ENCODE measurements at places on chromosomes 11 and 22. TPM values are rescaled to one million over a fixed set of nuclear protein-coding genes. Genes with fewer than 3 reads are reported as not detected.

Gene CST6
- polyA plus RNA-seq, result not detected

Gene SPON1
- 0.27 TPM for polyA plus RNA-seq

Gene YAP1
- 0.03 TPM for polyA plus RNA-seq

Gene LMO2
- 0.23 TPM for polyA plus RNA-seq

Gene MCAM
- 7.9 TPM for polyA plus RNA-seq

Gene SERGEF
- 22.0 TPM for polyA plus RNA-seq

Gene STK33
- polyA plus RNA-seq, result 23.3 TPM

Gene RBM7
- 23.2 TPM for polyA plus RNA-seq

Gene CD248
- 0.20 TPM for polyA plus RNA-seq

Gene PRG3
- not detected for polyA plus RNA-seq

Gene FAT3
- not detected for polyA plus RNA-seq

Gene SCGB1C1
- not detected for polyA plus RNA-seq

Gene OR4D5
- not detected for polyA plus RNA-seq

Gene FOXRED2
- polyA plus RNA-seq, result 19.6 TPM

Gene OR6A2
- polyA plus RNA-seq, result not detected

Gene CCDC85B
- polyA plus RNA-seq, result 80.0 TPM

Gene SOX10
- 0.05 TPM for polyA plus RNA-seq

Gene MPST
- polyA plus RNA-seq, result 60.8 TPM

Gene PYGM
- polyA plus RNA-seq, result 0.04 TPM

Gene THOC5
- 31.4 TPM for polyA plus RNA-seq

Gene MUC6
- polyA plus RNA-seq, result not detected

Gene MRGPRF
- not detected for polyA plus RNA-seq

Gene PIK3IP1
- 2.7 TPM for polyA plus RNA-seq

Gene NLRP14
- 0.05 TPM for polyA plus RNA-seq

Gene F2
- polyA plus RNA-seq, result not detected

Gene WNT7B
- not detected for polyA plus RNA-seq

Gene CKAP5
- polyA plus RNA-seq, result 62.2 TPM

Gene TMPRSS13
- polyA plus RNA-seq, result 0.09 TPM

Gene LRRC10B
- not detected for polyA plus RNA-seq

Gene FOLR1
- not detected for polyA plus RNA-seq

Gene GLYATL1
- not detected for polyA plus RNA-seq

Gene PUS3
- polyA plus RNA-seq, result 13.3 TPM

Gene RGL4
- polyA plus RNA-seq, result 8.6 TPM

Gene CRYBA4
- not detected for polyA plus RNA-seq

Gene SCGB2A2
- polyA plus RNA-seq, result not detected

Gene YIF1A
- polyA plus RNA-seq, result 111 TPM

Gene PARVG
- polyA plus RNA-seq, result 72.0 TPM

Gene TENM4
- not detected for polyA plus RNA-seq

Gene ENTHD1
- not detected for polyA plus RNA-seq

Gene GGTLC2
- not detected for polyA plus RNA-seq

Gene MCHR1
- polyA plus RNA-seq, result 0.20 TPM

Gene TEX12
- polyA plus RNA-seq, result 0.68 TPM

Gene OR8K3
- polyA plus RNA-seq, result not detected

Gene RFPL3
- polyA plus RNA-seq, result not detected

Gene FAM118A
- polyA plus RNA-seq, result 30.2 TPM

Measured in GM12878 (cell line).